NCI-H1105 treated with DMSO at 0.1 percent for 48 hours (cell line): ENCODE measurements at places on chromosomes 12 and 14.

DNA sequence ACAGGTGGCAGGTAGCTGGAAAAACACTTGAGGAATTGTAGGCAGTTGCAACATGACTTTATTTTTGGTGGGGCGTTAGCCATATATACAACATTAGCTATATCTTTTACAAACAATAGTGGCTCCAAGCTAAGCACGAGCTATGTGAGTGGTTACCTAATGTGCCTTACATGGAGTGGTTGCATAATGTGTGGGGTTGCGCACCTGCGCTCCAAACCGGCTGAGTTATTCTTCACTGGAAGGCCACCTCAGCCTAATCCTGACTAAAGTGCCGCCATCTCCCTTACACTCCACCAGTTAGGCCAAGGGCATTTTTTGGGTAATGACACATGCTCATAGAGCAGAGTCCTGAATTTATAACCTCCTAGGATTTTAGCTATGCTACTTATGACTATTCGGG, 31.8 kb upstream of the G2E3 start:
- no peak for DNase-seq

DNA sequence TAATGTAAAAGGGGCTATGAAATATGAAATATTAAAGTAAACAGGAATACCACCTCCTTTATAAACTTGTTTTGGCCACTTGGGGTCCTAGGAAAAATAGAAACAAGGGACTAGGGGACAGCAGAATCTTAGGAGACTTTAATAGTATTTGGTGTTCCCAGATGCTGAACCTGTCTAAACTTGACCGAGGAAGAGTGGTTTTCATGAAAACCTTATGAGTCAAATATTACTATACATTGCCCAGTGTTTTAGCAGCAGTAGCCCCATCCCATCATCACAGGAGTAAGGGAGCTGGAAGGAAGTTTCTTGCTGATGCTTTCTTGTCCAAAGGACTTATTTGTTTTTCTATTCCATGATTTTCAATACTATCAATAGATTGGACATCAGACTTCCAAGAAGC, 177.5 kb upstream of the CAND1 start:
- DNase-seq: no peak

DNA sequence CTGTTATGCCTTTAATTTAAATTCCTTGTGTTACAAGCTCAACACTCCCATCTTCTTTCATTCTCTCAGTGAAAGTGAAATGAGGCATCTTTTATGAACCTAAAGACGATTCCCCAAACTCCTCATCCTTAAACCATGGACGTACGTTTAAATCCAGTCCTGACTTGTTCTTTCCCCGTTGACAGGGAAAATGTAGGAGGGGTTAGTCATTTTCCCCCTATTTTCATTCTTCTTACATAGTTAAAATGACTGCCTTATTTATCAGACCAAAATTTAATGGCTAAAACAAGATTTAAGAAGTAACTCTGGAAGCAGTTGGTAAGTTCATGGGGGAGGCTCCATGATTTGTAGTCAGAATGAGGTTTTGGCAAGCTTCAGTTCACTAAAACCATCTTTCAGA, 134.9 kb downstream of the KCNA5 start:
- no peak for DNase-seq

DNA sequence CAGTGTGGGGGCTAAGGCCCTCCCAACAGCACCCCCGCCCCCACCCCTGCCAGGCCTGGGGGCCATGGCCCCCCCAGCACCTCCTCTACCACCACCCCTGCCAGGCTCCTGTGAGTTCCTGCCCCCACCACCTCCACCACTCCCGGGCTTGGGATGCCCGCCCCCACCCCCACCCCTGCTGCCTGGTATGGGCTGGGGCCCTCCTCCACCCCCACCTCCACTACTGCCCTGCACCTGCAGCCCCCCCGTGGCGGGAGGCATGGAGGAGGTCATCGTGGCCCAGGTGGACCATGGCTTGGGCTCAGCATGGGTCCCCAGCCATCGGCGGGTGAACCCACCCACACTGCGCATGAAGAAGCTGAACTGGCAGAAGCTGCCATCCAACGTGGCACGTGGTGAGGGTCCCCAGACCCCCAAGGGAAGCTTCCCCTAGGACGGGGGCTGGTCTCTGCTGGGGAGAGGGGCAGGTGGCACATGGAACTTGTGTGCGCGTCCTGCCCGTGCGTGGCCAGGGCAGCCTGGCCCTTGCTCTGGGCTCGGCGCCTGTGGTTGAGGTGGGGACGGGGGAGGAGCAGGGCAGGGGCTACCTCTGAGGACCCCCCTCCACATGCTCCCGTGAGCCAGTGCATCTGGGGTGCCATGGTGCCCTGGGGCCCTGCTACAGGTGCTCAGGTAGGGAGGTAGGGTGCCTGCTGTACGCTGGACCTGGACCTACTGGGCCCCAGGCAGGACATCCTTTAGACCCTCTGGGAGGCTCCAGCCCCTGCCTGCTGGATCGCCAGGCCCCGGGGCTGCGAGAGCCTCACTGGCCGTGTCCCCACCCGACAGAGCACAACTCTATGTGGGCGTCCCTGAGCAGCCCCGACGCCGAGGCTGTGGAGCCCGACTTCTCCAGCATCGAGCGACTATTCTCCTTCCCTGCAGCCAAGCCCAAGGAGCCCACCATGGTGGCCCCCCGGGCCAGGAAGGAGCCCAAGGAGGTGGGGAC, 16.1 kb upstream of the ADSS1 start:
- no peak for DNase-seq

- no peak for DNase-seq
Observed at GRCh38 chr12:58067610-58068387, 126.4 kb downstream of the ATP23 start.

DNA sequence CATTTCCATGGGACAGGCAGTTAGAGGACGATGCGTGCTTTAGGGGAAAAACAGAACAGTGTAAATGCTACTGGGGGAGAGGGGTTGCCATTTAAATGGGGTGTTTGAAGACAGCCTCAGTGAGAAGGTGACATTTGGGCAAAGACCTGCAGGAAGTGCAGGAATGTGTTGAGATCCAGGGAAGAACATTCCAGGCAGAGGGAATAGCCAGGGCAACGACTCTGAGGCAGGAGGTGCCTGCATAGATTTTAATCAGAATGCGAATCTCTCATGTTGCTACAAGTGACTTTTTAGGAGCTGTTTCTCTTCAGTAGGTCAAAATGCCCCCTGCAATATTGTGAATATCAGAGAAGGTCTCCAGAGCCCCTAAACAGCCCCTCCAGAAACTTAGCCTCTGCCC, 7.6 kb upstream of the SCARB1 start:
- DNase-seq: no peak

DNA sequence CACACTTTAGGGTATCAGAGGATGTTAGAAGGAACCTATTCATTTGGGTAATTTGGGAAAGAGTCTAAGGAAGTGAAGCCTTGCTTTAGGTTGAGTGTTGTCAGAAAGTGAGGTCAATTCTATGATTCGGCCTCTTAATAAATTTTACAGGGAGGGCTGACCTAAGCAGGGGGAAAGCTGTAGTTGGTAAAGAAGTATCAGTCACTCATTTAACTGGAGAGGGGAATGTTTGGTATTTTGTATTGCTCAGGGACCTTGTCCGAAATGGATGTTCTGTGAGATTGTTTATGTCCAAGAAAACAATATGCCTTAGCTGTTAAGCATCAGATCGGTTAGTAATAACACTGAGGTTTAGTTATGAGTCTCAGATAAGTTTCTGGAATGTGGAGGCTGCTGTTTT, 7.3 kb downstream of the CAND1 start:
- no peak for DNase-seq

- DNase-seq: no peak
Observed at GRCh38 chr14:21049271-21049673, 7.1 kb downstream of the RNASE7 start.

GRCh38 chr14:54366736-54367735, 29.8 kb upstream of the CDKN3 start:
- peak; percentile 26 for DNase-seq

DNA sequence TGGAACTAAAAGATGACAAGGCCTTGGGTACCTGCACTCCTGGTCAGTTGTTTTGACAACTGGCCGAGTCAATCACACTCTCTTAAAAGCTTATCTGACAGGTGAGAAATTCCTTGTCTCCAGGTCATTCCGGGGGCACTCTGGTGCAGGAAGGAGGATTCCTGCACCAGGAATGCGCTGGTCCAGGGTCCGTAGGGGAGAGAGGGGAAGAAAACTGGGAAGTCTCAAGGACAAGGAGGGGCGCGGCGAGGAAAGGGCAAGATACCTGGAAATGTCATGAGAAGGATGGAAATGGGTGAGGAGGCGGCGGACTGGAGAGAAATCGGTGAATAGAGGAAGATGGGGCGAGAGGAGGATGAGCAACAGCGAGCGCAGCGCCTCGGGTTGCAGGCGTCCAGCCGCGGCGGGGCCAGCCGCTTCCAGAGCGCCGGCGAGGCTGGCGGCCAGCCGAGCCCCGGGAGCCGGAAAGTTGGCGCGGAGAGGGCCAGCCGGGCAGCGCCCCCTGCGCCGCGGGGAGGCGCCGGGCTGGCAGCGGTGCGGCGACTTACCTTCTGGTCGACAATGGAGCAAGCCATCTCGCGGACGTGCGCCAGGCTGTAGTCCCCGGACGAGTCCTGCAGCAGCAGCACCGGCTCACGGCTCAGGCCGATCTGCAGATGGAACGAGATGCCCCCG, 809 bp downstream of the PRKD1 start:
- peak; percentile 69 for DNase-seq

DNA sequence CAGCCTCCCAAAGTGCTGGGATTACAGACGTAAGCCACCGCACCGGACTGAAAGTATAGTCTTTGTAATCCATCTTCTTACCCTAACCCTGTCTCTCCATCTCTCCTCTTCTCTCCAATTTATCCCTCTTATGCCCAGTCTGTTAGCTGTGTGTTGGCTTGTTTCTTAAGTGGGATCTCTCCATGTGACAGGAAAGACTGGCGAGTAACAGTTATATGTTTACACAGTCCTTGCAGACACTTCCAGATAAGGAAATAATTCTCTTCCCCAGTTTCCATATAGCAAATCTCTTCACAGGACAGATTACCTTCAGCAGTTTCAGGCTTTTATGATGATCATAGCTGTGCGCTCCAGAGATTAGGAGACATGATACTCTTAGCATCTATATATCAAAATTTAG, 16.0 kb upstream of the DIP2B start:
- DNase-seq: no peak

- no peak for DNase-seq
Observed at GRCh38 chr12:46276756-46277155, 7.9 kb upstream of the SLC38A1 start.

DNA sequence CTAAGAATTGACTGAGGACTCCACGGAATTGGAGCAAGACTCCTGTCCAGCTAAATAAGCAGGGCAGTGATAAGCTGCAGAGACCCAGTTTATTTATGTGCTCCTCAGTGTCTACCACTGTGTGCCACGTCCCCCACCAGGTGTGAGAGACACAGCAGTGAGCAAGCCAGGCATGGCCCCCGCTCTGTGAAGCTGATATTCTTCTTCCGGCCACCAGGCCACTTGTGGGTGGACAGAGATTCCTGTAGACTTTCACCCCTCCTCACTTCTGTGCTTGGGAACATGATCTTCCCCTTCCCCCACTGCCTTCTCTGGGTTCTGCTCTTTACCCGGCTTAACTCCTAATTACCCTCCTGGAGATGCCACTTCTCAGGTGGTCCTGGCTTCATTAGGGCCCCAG, 21.3 kb downstream of the BRAP start:
- DNase-seq: no peak

GRCh38 chr12:105978686-105979085, 160.1 kb downstream of the NUAK1 start:
- no peak for DNase-seq

- no peak for DNase-seq
Observed at GRCh38 chr12:54000116-54001114, at the start of gene HOXC9. TSS of gene HOXC9 (plus strand) at chr12:54000161. CDS start at chr12:54000189, 28 bp downstream.

GRCh38 chr12:25840678-25841465, 117.6 kb upstream of the RASSF8 start:
- no peak for DNase-seq

DNA sequence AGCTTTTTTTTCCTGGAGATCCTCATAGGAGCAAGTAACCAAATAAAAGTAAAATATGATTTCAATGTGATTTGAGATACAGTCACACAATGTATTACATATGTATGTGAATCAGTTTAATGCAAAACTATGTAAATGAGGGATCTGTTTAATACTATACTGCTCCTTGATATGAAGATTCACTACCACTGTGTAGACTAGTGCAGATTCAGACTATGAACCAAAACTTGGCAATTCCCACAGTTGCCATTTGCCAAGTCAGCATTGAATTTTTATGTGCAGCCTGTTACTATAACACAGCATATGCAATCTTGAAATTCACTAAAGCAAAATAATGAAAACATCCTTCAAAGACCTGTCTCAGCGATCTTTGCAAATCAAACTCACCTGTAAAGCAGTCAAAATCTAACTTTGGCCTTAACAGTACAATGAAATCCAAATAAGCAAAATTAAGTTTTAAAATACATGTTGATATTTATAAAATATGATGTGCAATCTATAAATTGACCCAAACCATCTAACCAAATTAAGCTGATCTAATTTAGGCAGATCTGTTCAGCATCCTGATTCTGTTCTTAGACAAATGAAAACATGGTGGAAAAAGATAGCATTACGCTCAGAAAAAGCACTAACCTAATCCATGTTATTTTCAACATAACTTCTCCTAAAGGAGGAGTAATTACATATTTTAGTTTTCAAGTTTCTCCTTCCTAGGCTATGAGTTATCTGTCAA, 25.5 kb upstream of the LMNTD1 start:
- DNase-seq: no peak

DNA sequence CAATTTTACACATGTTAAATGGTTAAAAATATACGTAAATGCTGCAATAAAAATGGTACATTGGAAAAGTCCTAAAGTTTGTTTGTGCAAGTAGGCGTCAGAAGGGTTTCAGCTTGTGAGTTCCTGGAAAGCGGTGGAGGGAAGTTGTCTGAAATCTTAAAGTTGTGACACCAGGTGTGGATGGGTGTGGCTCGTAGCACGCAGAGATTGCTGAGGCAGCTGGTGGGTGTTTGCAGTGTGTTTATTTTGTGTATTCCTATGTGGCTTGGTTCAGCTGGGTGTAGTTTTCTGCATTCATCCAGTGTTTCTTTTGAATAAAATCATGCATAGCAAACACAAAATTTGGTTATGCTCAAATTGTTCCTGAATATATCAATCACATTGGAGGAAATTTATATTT, 136.8 kb upstream of the TBX3 start:
- DNase-seq: no peak

DNA sequence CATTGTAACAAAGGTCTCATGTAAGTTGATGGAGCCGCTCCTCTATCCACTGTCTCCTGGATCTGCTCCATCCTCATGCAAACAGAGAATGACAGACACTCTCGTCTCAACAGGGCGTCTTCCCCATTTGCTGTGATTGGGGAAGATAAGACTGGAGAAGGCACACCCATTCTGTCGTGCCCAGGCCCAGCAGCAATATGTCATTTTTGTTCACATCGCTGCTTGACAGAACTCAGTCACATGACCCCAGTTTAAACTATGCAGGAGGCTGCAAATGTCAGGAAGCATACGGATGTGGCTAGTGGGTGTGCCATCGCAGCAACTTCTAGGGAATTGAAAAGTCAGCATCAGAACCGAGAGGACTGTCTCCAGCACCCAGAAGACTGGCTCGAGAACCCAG, 290.5 kb downstream of the TMEM132D start:
- no peak for DNase-seq

DNA sequence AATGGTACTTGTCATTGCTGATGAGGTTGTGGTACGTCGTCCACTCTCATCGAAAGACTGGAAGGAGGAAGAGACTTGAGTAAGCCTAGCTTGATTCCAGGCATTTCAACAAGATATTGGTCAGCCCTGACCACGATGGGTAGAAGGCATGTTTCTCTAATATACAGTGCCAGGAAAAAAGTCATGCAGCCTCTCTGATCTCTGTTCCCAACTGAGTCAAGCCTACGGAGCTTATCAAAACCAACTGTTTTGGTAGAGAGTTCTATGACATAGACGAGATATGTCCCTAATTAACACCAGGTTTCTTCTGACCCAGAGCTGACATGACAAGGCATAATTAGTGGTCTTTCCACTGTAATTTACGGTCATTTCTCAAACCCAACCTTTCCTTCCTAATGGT, 58.5 kb downstream of the NIN start:
- DNase-seq: no peak
